Activated T-helper 2 cell treated with anti-CD3 and anti-CD28 coated beads, Interferon-gamma antibody, Interleukin-2, Interleukin-4, amounts not matched to agents 10 μg/mL and 5 μg/mL and 100 μg/mL, durations not matched to agents 14 hours and 24 hours and 36 hours (primary cell): ENCODE measurements at places on chromosomes 5 and 9. TPM values are rescaled to one million over a fixed set of nuclear protein-coding genes. Genes with fewer than 3 reads are reported as not detected.

The DMRT3 gene
- not detected in 2 replicates for total RNA-seq

The EGFL7 gene
- total RNA-seq, result 2.6 and 2.8 TPM in 2 replicates

DNA sequence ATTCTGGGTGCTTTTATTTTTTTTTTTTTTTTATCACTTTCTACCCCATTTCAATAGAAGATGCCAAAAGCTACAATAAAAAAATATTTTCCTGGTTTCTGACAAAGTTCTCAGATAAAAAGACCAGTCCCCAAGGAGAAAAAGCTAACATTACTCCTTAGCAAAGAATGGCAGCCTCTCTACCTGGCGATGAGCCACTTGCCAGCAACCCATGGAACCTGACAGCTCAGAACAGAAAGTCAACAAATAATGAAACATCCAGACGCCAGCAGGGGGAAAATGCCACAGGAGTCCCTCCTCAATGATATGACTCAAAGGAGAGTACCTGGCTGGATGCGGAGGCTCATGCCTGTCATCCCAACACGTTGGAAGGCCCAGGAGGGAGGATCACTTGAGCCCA is 123.2 kb downstream of the MYO10 start:
- no peak for DNase-seq

GRCh38 chr5:31626156-31626555 is 12.8 kb upstream of the PDZD2 start:
- DNase-seq, result no peak

DNA sequence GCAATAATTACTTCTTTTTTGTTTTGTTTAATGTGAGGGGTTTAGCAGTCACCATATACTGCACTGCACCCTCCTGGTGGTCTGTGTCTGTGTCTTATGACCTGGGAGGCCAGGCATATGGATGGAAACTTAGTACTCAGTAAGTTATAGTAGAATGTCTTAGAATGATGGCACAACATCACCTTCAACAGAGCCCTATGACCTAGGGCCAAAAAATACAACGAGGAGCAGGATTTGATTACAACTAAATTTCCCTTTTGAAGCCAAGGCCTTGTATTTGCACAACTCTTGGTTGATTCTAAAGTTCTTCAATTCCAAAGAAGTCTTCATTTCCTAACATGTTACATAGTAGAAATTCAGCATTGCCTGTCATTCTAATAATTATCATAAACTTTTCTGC is 422.1 kb upstream of the PIK3R1 start:
- no peak for DNase-seq

- DNase-seq, result no peak
These were observed 173.1 kb downstream of the CCDC171 start for GRCh38 chr9:15725953-15726352.

- no peak for DNase-seq
These were observed 24.4 kb upstream of the TAL2 start for GRCh38 chr9:105637787-105638395.

DNA sequence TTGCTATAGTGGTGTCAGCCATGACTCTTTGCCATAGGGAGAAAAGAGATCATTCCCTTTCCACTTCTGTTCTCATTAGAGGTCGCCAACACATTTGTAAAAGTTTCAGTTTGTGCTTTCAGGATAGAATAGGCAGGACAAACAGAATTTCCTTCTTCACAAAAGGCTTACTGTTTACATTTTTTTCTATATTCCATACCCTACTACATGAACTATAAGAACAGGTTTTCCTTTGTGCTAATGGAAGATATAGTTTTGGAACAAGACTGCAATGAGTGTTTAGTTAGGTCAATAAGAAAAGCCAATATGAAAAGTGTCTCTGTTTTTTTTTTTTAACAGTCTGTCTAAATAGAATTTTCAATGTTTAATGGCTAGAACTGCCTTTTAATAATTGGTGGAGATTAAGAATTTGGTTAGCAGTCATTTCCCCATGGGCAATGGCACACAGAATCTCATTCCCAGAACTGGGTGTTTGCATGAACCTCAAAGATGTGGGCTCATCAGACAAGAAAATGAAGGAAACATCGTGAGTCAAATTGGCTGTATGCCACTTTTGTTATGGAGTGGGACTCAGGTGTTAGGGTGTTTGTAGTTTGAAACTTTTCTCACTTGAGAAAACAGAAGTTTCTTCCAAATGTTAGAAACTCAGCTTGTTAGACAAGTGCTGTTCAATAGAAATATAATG is 75.2 kb upstream of the PRLR start:
- DNase-seq, result no peak

DNA sequence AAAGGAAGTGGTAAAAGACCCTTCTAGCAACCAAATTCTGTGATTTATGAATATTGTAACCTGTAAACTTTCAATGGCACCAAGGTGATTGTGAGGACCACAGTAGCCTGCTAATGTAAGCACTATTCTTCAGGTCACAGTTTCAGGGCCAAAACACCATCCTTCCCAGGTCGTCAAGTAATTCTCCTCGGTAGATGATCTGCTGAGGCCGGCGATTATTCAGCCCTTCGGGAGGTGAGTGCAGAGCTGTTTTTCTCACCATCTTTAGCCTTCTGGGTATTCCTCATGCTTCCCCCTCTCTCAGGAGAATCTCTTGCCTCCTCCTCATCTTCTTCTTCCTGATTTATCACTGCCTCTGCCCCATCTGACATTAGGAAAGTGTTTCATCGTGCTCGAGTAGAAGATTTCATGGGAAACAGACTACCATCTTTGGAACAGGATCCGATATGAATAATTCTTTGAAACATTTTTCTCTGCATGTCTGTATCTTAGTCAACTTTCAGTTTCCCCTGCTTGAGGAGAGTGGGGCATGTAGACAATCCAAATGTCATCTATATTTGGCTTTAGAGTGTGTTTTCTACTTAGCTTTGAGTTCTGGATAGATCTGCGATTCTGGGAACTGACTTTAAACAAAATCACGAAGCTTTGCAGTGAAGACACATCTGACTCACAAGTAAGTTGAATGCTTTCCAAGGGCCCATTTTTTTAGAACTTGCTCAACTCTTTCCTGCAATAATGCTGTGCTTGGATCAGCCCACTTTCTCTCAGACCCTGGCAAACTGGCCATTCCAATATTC is 173.9 kb downstream of the AOPEP start:
- DNase-seq, result no peak

DNA sequence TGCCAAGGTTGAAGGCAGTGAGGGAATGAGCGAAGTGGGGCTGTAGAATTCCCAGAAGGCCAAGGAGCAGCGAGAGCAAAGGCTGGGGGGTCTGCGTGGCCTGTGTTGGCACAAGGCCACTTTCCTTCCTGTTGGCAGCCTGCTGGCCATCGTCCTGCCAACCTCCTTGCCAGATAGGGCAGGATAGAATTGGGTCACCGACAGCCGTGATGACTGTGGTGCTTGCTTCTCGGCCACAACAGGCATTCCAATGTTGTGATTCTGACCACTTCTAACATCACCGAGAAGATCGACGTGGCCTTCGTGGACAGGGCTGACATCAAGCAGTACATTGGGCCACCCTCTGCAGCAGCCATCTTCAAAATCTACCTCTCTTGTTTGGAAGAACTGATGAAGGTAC is 18.9 kb downstream of the TRIP13 start:
- no peak for DNase-seq

GRCh38 chr9:83167126-83167525 is 104.2 kb upstream of the RASEF start:
- no peak for DNase-seq

DNA sequence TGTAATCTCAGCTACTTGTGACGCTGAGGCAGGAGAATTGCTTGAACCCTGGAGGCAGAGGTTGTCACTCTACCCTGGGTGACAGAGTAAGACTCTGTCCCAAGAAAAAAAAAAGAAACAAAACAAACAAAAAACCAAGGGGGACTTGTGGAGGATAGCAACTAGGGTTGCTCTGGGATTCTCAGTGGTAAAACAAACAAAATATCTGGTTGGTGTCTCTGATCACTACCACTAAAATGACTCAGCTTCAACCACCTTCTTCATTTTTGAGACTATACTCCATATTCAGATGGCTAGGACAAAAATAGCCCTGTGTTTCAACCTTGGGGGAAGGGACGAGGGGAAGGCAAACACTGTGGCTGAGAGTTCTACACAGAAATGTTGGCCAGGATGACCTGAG is 110.3 kb downstream of the ARRDC3 start:
- DNase-seq, result no peak
